ENCODE measurements at places on chromosomes 5 and 9.

- DNase-seq: no peak
Observed at GRCh38 chr9:92263131-92263530, 30.4 kb downstream of the IARS1 start.

DNA sequence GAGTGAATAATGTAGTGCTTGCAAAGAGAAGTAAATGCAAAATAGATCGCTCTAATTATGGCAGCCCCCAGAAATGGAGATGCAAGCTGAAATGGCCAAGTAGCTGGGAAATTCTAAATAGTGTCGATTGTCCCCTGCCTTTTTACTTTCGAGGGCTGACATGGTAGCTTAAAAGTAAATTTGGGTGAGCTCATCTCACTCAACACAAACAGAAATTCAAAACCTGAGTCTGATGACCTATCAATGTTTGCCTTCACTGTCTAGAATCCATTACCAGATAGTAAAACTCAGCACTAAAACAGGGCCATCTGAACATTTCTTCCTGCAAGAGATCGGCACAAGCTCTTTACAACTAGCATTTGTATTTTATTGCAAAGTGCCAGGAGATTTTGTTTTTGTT, 7.0 kb upstream of the LHX2 start:
- no peak for DNase-seq

- DNase-seq: peak; percentile 8
Observed at GRCh38 chr9:86407022-86407421, 52.8 kb upstream of the TUT7 start.

DNA sequence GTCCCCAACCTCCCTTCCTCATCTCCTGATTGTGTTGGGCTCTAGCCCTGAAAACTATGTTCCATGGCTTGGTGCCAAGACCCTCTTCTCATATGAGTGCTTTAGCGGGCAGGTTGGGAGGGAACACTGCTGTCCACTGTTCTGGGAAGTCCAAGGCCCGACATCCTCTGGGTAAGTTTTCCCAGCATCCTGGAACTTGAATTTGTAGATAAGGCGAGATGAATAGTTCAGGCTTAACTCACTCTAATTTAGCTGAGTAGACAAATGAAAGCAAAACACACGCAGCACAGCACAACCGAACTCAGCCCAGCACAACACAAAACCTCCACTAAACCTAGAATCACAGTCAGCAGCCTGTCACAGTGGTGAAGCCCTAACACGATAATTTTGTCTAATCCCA, 95.3 kb upstream of the SLC28A3 start:
- no peak for DNase-seq

- DNase-seq: no peak
Observed at GRCh38 chr5:113689647-113690046, 176.2 kb downstream of the YTHDC2 start.

GRCh38 chr5:32612134-32612888, 27.0 kb downstream of the SUB1 start:
- DNase-seq: no peak

- no peak for DNase-seq
Observed at GRCh38 chr5:637581-638450, 25.7 kb downstream of the CEP72 start.

GRCh38 chr9:27394154-27394825, 97.3 kb upstream of the EQTN start:
- DNase-seq: no peak

DNA sequence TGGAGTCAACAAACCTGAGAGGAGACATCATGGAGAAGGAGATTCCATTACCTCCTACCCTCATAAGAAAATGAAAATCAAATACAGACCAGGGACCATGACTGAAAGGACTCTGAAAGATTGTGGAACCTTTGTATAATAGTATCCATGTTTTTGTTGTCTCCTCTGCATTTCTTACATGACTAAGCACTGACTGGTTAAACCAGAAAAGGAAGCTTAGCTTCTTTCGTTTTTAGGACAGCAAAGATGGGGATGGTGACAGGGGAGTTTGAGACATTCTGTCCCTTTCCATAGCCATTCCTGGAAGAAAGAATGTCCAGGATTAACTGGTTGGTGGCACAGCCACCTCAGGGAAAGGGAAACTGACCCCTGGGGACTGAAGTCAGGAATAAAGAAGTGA, 22.2 kb downstream of the ITGA1 start:
- no peak for DNase-seq

GRCh38 chr9:135077497-135078200, 9.8 kb upstream of the OLFM1 start:
- peak; percentile 8 for DNase-seq

DNA sequence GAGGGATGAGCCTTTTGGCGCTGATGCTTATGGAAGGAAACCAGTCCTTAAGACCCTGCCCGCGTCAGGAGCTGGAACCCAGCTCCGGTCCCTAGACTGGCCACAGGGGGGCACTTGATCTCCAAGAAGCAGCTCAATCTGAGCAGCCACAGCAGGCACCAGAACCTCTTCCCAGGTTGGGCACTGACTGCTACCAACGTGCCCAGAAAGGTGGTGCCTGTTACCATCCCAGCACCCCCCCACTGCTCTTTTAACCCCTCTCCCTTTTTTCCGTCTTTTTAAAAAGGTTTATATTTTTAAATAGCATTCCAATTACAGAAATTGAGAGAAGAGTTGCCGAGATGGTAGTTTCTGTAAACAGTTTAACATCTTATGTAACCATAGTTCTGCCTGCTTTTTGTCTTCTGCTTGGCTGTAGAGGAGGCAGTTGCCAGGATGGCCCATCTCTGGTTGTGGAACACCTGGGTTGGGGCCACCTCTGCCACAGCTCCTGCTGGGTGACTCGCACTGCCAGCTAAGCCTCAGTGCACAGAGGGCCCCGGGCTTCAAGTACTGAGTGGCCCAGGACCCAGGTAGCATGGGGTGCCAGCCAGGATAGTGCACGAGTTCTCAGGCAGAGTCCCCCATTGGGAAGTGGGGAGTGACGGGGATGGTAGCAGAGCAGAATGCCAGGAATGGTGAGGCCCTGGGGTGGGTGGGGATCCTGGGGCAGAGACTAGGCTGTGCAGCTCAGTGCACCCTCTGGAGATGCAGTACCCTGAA, 62.8 kb downstream of the PFDN1 start:
- peak; percentile 46 for DNase-seq

DNA sequence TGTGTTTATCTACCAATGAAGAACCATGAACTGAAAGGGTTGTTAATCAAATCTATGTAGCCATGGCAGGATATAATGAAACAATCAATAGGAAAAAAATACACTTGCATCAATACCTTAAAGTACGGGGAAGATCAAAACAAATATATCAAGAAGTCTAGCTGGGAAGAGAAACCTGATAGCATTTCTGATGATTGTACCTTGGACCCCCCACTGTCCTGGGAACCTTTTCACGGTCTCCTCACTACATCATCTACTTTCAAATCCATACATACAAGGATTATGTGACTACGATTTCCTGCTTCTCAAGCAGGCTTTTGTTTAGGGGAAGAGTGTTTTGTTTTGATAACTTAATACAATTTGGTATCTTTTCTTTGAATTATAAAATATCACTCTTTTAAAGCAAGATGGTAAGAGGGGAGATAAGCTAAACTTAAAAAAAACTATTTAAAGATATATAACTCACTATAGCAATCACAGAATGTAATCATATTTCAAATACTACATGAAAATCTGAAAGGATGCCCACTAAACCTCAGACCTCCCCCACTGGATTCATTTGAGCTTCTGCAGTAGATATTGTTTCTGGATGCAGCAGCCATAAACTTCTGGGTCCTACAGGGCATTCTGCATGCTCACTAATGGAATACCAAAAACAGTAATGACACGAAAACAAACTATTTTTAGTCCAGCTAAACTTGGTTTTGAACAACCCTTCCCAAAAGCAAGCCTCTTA, 8.0 kb downstream of the EBF1 start:
- no peak for DNase-seq

DNA sequence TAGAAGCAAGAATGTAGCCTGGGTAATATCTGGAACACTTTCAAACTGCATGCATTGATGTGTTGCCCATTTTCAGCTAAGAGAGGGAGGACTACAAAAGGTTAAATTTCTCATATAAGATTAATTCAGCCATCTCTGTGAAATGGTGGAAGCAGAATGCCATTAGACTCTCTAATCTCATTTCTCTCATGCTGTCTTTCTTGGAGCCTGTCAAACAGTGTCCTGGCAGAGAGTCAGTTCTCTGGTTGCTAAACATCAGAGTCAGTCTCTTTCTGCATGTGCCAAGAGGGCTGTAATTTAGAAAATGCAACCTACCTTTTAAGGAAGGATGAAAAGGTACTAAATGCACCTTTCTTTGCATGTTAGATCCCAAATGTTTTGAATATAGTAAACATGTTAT, 910 bp upstream of the GARNL3 start:
- no peak for DNase-seq

DNA sequence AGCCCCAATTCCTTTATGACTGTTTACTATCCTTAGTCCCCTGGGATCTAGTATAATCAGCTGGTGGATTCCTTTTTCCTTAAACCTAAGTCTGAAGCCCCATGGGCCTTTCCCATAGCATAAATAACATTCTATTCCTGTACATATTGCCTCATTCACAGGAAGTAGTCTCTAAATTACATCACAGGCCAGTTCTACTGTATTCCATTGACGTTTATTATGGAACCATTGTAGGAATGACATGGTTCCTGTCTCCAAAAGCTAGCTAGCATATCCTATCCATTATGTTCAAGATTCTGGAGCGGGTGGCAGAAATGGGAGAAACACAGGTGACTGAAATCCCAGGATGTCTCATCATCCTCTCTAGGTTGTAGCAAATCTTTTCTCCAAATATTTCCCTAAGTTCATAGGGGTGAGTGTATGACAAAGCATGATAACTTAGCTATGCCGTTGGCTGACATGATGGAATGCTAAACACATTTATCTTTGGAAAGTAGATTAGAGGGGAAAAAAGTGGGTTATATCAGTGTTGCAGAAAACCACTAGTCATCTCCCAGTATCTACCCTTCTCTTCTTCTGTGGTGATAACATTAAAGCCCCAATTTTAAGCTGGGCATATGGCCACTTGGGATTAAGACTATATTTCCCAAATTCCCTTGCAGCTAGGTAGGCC, 140.1 kb downstream of the FGF1 start:
- no peak for DNase-seq

DNA sequence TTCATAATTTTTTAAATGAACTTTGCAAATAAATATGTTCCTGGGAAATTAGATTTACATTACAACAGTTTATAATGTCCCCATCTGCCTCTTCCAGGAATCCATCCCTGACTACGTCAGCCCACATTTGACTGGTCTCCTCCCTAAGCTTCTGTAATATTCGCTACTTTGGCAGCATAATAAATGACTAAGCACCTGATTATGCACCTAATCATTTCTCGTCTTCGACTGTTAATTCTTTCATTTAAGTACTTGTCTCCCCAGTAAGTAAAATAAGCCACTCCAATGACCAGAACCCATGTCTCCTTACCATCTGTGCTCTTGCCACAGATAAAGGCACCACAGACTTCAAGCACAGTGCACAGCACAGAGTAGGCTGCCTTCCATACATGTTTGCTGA, 122.7 kb downstream of the DENND1A start:
- DNase-seq: no peak

DNA sequence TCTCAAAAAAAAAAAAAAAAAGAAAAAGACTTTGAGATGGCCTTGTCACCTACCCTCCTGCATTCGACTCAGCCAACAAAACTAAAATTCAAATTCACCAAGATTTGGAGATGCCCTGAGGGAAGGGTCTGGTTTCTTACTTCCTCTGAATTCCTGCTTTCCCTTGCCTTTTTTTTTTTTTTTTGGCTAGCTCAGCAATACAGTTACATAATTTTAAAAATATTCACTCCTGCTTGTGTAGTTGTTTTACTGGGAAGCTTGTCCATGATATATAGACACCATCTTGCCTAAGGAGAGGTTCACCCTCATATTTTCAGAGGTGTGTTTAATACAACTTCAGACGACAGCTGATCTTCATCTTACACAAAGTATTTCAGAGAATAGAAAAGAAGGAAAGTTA, 21.3 kb upstream of the SERINC5 start:
- DNase-seq: no peak

DNA sequence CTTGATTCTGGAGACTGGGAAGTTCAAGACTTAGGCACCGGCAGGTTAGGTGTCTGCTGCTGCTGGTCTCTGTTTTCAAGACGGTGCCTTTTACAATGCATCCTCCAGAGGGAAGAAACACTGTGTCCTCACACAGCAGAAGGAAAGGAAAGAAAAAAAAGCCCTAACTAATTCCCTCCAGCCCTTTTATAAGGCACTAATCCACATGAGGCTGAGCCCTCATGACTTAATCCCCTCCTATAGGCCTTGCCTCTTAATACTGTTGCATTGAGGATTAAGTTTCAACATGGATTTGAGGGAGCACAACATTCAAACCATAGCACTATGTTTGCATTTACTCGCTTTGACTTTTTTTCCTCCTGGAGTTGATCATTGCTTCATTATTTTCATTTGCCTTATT, 585.9 kb downstream of the TLR4 start:
- no peak for DNase-seq

- DNase-seq: no peak
Observed at GRCh38 chr9:91196103-91196950, 165.4 kb downstream of the AUH start.

DNA sequence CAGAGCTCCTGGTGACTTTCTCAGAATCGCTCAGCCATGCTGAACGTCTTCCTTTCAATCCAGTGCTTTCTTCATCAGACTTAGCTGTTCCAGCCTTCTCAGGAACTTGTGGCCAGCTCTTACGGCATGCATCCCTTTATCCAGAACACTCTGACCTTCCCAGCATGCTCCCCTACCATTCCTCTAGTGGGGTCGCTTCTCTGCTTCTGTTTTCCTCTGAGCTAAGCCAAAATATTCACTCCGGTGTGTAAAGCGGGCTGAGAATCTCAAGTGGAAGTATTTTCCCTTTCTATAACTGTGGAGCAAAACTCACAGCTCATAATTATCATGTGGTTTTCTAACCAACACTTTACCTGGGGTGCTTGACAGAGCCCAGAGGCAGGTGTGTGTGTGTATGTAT, 6.2 kb downstream of the DCANP1 start:
- DNase-seq: no peak

DNA sequence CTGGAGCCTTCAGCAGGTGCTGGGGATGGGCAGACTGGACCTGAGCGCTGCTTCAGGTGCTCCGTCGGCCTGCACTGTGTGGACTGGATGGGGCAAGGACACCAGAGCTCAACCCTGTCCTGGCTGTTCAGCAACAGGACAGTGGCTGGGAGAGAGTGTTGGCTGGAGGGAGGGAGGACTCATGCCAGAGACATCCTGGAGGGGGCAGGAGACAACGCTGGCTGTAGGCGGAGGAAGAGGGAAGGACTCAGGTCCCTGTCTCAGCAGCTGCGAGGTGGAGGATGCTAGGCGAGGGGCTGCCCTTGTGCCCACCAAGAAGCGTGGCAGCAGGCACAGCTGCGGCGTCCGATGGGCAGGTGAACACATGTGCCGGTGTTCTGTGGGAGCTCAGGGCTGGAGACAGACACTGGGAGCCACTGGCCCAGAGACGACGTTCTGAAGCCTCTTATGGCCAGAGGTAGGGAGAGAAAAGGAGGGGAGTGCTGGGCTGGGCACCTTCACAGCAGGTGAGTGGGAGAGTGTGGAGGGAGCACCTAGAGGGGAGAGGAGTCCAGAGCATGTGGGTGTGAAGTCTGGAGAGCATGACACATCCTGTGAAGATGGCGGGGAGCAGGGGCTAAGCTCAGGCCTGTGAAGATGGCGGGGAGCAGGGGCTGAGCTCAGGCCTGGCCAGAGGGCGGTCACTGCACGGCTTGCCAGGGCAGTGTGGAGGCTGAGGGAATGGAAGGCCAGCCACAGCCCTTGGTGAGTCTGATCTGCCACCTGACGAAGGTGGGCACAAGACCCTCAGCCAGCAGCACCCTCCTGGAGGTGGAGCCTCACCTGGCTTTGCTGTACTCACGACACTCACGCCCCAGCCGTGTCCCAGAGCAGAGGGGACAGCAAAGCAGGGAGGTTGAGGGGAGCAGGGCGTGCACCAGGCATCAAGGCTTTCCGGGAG, 79.1 kb upstream of the FCN1 start:
- no peak for DNase-seq

All from stimulated activated CD4-positive, alpha-beta T cell treated with anti-CD3 and anti-CD28 coated beads, Interleukin-4, amount 100 ng/mL, for 48 hours (primary cell).